ENCODE measurements at places on chromosomes 7 and 10.

GRCh38 chr10:100803908-100804307 is 58.5 kb downstream of the PAX2 start:
- DNase-seq = no peak

GRCh38 chr7:9283246-9283645 is 849.8 kb downstream of the NXPH1 start:
- no peak for DNase-seq

DNA sequence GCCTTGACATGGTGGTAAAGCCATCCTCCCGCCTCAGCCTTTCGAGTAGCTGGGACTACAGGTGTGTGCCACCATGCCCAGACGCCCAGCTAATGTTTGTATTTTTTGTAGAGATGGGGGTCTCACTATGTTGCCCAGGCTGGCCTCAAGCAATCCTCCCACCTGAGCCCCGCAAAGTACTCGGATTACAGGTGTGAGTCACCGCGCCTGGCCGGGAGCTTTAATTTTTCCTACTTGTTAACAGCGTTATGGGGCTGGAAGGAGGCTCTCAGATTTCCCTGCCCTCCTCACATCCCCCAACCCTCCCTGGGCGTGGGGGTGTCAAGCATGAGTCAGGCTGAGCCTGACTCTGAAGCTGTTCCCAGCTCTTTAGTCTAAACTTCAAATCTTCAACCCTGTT is 8.3 kb downstream of the ALKBH4 start:
- DNase-seq = no peak

GRCh38 chr7:115435178-115435577 is 513.3 kb downstream of the MDFIC start:
- DNase-seq = no peak

GRCh38 chr7:15688911-15689310 is 2.4 kb upstream of the MEOX2 start:
- DNase-seq = no peak

All from GM19239 (cell line).